Right forelimb (tissue), 1 donor: ENCODE measurements at places on chromosomes 5 and 9.
A peak's percentile ranks its signal among the peaks of the same experiment; 100 is the strongest.

DNA sequence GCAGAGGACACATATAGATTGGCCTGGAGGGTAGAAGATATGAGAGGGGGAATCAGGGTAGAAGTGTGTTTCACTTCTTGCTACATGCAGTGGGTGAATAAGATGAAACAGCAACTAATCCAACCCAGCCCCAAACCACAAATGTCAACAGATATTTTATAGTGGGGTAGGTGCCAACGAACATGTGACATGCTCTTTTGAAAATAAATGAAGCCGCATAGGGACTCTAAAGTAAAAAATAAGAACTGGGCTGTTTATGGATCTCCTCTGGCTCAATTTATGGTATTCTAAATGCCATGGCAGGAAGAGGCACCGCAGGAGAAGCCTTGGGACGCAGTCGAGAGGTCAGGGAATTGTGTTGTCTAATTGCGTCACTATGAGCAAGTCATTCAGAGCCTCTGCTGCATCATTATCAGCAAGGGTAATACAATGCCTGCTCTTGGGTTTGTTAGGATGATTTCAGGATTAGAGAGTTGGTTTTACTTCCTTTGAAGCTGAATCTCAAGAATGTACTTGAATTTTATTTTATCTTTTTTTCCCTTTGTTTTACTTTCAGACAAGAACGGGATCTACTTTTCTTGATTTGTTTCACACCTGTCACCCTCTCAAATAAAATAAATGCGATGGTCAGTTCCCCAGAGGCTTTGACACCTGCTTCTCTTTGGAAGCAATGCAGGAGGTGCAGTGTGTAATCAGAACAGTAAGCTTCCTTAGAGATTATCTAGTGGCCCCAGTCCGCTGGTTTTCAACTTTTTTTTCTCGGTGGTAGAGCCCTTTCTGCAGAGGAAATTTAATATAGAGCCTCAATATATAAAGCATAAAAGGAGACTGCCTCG is 375.6 kb upstream of the CLINT1 start:
- DNase-seq: no peak

GRCh38 chr9:114248299-114248707 is 74.6 kb upstream of the ORM1 start:
- DNase-seq: no peak

DNA sequence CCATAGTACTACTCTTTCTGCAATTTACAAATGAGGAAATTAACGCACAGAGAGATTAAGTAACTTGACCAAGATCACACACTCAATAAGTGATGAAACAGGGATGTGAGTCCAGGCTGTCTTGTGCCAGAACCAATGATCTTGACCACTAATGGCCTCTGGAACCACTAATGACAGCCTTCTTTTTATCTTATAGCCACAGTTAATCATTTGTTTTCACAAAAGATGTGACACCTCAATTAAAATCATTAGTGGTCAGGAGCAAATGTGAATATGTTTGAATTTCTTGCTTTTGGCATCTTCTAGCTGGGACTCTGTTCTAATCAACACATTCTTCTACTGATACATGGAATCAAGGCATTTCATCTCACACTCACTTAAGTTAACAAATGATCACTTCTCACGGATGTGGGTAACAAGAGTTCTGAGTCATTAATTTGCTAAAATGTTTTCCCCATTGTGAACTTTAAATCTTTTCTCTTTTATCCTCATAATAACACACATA is 102.7 kb upstream of the CD180 start:
- DNase-seq: no peak

DNA sequence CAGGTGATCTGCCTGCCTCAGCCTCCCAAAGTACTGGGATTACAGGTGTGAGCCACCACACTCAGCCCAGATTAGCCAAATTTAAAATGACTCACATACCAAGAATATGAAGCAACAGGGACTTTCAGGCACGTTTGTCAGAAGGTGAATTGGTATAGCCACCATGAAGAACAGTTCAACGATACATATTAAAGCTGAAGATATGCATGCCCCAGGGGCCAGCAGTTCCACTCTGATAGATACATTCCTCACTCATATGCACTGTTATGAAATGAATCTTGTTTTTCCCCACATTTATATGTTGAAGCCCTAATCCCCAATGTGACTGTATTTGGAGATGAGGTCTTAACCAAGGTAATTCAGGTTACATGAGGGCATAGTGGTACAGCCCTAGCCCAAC is 22.5 kb downstream of the SLC35D2 start:
- DNase-seq: no peak

DNA sequence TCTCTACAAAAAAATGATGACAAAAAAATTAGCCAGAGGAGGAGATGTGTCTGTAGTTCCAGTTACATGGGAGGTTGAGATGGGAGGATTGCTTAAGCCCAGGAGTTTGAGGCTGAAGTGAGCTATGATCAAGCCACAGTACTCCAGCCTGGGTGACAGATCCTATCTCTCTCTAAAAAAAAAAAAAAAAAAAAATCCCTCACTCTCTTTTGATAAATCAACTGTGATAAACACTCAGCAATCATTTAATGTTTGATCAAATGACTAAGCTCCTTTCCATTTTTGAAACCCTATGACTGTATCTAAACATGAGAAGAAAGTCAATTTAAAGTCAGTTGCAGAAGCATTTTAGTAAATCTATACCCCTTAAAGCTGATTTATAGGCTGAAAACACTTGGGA is 112.1 kb upstream of the IL6ST start:
- no peak for DNase-seq

DNA sequence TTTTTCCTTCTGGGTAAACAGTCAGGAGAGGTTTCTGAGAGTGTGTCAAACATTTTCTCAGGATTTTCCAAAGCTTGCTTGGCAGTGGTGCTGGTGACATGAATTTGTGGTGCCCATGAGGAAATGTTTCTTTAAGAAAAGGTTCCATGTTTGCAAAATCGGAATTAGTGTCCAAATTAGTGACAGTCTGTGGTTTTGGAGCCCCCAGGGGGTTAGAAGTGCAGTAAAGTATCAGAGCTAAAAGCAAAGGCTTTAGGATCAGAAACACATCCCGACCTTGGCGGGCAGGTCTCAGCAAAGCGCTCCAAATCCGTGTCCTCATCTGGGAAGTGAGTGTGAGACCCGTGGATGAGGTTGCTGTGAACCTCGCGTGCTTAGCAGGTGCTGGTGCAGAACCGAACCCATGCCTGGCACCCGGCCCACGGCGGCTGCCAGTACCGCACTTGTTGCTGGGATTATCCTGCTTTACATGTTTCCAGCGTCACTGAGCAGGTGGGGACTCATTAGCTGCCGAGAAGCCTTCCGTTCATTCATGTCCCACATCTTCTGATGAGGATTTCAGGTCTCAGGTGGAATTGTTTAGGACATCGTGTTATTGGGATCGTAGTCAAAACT is 70.8 kb upstream of the COL5A1 start:
- DNase-seq: no peak

GRCh38 chr5:59169081-59169767 is 586.3 kb downstream of the RAB3C start:
- no peak for DNase-seq

DNA sequence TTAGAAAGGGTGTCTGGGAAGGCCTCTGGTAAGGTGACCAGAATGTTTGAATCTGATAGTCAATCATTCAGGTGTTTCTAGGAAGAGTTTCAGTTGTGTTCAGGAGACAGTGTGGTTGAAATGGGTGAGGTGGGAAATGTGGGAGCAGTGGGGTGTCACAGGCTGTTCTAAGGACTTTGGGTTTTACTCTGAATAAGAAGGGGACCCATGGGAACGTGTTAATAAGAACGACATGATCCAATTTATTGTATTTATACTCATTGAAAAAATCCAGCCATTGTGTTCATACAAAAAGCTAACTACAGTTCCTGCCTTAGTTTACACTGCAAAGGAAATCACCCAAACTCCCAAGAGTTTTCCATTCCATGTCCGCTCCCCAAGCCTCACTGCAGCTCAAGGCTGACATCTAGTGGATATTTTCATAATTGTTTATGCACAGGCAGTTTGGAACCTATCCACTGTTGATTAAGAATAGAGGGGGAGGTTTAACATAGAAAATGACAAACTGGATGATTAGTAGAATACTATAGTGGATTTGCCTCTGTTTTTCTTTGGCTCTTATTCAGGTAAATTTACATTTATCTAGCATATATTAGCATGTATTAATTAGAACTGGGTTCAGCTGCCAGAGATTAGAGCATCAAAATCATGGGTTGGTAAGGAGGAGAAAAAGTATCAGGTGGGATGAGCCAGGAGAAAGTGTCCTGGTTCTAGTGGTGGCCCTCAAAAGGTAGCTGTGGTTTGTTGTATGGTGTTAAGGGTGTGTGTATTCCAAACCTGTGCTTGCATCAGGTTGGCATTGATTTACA is 17.7 kb downstream of the CAVIN4 start:
- peak; percentile 56 for DNase-seq

- no peak for DNase-seq
These were observed 18.3 kb upstream of the ASS1 start for GRCh38 chr9:130426467-130426773.

GRCh38 chr5:3599226-3600105 is 3.8 kb downstream of the IRX1 start:
- no peak for DNase-seq

DNA sequence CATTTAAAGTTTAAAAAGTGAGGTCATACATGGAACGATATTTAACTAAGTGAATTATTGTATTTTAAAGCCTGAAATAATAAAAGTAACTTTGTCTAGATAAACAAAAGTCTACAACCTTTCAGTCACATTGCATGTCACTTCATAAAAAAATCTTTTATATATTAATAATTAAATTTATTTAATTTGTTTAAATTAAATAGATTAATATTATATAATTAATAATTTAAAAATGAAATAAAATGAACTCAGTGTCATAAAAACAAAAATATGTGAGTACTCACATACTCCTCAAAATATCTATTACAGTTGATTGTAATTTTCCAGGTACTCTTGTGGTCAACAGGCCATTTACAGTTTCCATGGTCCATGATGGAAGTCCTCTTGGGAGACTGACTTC is 11.2 kb downstream of the GABRG2 start:
- DNase-seq: no peak

DNA sequence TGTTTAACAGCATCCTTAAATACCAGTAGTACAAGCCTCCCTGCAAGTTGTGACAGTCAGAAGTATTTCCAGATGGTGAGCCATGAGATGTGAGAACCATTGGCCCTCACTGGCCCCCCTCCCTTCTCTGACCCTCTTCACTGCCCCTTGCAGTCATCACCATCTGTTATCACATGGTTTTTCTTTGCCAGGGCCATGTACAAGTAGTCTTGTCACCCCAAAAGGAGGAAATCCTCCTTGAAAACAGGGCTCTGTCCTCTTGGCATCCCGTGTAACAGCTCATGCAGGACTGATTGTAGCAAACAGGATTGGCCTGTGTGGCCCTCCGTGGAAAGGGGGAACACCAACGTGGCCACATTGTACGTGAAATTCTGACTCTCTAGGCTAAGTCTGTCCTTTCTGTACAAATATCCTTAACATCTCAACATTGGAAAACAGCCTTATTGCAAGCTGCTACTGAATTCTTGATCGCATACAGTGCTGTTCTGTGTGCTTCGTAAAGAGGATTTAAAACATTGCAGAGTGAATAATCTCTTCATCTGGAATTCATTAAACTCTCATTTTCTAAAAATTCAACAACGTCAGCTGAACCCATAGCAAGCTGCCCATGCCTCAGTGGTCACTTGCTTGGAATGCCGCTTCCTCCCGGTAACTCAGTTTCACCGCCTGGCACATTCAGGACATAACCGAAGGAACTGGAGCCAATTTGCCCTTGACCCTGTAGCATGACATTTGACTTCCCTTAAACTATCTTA is 171.7 kb downstream of the ATPSCKMT start:
- DNase-seq: peak; percentile 54

GRCh38 chr9:4986296-4986695 is 1.2 kb downstream of the JAK2 start:
- DNase-seq: no peak

DNA sequence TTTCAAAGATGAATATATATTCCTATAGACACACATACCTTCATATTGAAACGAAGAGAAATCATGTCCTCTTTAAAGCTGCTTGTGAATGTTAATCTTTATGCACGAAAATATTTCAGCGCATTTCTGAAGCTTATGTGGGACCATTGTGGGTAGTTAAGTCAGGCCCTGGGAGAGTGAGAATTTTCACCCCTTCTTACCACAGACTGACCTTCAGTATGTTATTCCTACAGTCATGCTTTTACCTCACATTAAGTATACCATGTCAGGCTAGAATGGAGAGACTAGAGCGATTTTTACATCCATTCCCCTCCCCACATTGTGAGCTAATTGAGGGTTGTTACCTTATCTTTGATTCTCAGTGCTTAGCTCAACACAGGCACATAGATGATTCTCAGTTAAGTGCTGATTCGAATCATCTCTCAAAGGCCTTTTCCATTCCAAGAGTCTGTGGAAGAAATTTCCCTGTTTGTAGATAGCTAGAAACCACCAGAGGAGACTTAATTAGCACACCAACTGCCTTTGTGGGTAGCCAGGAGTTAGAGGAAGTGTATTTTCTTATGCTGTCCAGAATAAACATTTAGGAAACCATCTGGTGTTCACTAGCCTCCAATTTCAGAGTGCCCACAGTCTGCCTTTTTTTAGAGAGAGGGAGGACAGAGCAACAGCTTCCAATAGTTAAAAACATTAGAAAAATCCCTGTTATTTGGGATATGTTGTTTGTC is 110.5 kb downstream of the MEGF10 start:
- DNase-seq: no peak

GRCh38 chr9:88258601-88259000 is 120.3 kb upstream of the SPATA31C2 start:
- peak; percentile 90 for DNase-seq

- no peak for DNase-seq
These were observed 11.9 kb upstream of the ZNF366 start for GRCh38 chr5:72519111-72519510.

GRCh38 chr5:84518370-84518769 is 133.7 kb upstream of the EDIL3 start:
- DNase-seq: no peak

DNA sequence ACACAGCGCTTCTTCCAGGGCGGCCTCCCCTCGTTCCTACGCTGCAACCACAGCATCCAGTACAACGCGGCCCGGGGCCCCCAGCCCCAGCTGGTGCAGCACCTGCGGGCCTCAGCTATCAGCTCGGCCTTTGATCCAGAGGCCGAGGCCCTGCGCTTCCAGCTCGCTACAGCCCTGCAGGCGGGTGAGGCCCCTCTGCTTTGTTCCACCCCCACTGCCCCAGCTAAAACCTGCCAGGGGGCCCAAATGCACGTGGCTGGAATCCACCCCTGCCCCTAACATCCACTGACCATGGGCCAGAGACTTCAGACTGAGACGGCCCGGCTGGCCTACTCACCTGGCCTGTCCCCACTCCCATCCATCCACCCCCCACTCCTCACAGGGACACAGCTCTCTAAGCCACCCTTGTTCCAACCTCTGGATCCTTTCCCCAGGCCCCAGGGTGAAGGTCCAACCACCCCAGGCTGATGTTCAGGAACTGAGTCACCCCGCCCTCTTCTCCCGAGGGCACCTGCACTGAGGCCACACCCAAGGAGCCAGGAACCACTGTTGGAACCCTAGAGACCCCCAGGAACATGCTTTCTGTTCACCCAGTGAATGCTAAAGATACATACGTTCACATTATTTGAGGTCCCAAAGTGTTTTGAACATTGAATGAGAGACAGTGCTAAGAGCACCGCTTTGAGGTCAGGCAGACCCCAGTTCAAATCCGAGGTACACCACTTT is 18.9 kb upstream of the ASS1 start:
- DNase-seq: no peak
